ENCODE measurements at places on chromosomes 11 and 22.
A peak's percentile ranks its signal among the peaks of the same experiment; 100 is the strongest.

DNA sequence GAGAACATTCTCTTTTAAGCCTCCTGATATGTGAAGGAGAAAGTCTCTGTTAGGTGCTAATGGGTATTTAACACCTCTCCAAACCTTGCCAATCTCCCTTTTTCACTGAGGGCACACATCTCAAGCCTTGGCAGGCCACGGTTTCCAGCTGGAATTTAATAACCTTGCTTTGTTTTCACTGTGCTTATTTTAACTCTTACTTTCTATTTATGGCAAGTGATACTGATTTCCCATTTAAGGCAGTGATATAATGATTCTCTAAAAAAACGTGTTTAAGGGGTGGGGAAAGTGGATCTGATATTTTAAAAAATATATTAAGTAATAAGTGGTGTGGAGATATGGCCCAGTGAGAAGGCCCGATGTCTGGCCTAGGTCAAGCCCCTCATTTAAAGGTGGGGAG, 1.1 kb upstream of the RASD2 start:
- DNase-seq, result no peak

GRCh38 chr11:3929232-3929631, 73.8 kb downstream of the STIM1 start:
- no peak for DNase-seq

DNA sequence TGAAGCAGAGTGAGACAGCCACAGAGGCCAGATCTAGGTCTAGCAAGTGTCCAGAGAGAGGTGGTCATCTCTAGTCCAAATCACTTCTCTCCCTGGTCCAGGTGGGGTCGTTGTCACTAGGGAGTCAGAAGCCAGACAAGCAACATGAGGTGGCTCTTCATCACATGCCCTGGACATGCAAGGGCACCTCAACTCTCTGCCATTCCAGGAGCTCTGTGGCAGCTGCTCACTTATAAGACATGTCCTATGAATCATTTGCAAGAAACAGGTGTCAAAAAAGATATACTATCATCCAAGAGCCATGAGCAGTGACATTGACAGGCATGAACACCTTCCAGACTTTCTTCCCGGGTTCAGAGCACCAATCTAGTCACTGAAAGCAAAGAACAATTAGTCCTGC, 130.8 kb downstream of the GALNT18 start:
- no peak for DNase-seq

DNA sequence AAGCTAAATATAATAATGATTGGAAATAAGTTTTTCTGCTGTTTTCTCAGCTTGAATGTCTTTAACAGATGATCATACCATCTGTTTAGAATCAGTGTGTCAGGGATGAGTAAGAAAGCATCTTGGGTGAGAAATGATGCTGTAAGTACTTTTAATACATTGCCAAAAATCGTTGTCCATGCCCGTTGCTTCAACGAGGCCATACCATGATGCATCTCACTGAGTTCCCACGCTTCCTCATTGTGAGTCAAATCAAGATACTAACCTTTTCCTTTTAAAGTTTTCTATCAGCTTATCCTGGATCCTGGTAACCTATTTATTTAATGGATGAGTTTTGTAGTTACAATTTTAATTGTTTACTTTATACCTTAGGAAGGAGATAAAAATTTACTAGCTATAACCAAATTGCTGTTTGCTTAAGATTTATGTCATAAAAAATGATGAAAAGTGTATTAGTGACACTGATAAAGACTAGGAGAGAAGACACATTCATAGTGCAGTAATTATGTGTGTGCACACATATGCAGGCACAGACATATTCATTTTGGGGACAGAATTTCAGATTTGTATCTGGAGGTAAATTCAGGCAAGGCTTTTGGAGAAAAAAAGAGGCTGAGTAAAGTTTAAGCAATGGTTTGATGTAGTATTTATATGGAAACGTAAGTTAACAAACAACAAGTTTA, 154.8 kb downstream of the UVRAG start:
- no peak for DNase-seq

DNA sequence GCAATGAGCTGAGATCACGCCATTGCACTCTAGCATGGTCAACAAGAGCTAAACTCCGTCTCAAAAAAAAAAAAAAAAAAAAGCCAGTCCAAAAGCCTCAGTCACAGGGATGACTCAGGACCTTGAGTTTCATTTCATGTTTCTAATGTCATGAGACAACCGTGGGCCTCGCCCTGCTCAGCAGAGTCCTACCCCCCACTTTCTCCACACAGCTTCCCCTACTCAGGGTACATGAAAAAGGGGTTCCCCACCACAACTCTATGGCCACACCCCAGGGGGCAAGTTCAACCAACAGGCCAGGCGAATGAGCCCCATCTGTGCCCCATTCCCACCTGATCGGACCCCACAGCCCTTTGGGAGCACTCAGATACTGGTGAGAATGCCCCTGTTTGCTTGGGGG, 24.3 kb upstream of the ADA2 start:
- DNase-seq, result peak; percentile 25

- no peak for DNase-seq
Observed at GRCh38 chr22:23906641-23907040, 12.5 kb downstream of the MIF start.

DNA sequence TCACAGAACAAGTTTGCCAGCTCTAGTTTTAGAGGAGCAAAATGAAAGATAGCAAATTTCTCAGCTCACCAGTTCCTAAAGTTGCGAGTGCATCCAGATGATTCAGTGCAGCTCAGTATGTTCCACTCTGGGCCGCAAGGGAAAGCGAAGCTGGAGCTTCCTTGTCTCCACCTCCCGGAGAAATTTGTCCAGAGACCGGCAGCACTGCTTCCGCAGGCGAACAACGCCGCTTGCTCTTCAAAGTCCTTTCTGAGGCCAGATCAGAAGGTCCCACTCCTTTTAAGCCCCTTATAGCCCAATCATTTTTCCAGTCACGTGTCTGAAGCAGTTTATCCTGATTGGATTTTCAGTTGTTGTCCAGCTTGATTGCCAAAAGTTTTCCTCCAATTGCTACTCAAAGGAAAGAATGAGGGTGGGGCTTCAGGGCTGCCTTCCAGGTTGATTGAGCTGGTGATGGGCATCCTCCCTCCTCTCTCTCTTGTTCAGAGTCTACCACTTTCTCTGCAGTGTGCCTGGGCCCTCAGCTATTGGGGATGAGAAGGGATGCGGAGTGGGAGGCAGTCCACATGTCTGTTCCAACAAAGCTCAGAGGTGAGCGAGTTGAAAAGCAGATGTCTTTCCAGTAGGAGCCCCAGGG, at the start of gene ZNF280A:
Gene ZNF280A, minus strand, starts transcription at position 251 of the 637 bp plus-strand sequence. CDS start 4,640 bp downstream, outside the sequence.
- no peak for DNase-seq

GRCh38 chr11:12421386-12421785, 44.0 kb downstream of the PARVA start:
- no peak for DNase-seq

DNA sequence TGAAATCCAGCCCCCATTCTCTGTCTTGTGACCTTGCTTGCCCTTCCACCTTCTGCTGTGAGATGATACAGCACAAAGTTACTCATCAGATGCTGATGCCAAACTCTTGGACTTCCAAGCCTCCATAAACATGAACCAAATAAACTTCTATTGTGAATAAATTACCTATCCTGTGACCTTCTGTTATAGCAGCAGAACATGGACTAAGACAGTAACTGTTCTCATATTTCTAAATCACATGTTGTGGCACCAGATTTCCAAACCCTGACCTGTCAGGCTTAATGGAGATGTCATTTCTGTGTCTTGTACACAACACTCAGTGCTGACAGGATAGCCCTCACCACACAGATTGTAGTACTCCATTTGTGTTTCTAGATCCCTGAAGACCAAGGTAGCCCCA, 6.0 kb downstream of the SLC22A25 start:
- no peak for DNase-seq
